ENCODE measurements at places on chromosomes 2 and 18. TPM values are rescaled to one million over a fixed set of nuclear protein-coding genes. Genes with fewer than 3 reads are reported as not detected.

The TXNDC2 gene
- 0.09 TPM for total RNA-seq

DNA sequence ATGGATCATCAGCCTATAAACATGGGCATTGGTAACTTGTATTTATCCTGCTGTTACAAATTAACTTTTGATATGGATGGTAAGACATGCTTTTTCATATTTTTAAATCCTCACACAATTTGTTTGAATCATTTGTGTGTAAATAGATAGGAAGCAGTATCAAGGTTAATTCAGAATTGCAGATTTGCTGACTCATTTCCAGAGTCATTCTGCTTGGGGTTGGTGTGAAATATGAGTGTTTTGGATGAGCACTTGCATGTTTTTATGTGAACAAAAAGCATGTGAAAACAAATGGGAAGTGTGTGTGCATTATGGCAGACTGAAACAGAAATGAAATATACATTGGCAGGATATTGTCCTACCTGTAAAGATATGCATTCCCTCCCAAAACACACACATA is 11.8 kb downstream of the CCDC85A start:
- no peak for DNase-seq

The SLC39A10 gene
- 4.0 TPM for total RNA-seq

- peak; percentile 60 for DNase-seq
Observed at GRCh38 chr2:105746177-105747080, 1.7 kb downstream of the NCK2 start.

DNA sequence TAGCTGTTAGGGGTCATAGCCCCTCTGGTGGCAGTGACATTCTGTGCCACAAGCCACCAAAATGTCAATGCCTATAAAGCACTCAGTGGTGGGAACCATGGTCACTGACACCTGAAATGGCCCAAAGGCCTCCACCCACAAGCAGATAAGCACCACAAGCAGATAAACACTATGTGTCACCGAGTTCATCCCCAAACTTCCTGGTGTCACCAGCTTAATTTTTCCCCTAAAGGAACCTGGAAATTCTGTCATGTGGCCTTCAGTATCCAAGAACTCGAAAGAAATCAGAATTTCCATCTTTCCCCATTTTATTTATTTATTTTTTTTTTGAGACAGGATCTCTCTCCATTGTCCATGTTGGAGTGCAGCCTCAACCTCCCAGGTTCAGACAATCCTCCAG is 3.6 kb upstream of the TPRKB start:
- no peak for DNase-seq

GRCh38 chr2:240956171-240956934 is 42.1 kb upstream of the SNED1 start:
- DNase-seq = peak; percentile 30

The CRYGC gene
- total RNA-seq = not detected

DNA sequence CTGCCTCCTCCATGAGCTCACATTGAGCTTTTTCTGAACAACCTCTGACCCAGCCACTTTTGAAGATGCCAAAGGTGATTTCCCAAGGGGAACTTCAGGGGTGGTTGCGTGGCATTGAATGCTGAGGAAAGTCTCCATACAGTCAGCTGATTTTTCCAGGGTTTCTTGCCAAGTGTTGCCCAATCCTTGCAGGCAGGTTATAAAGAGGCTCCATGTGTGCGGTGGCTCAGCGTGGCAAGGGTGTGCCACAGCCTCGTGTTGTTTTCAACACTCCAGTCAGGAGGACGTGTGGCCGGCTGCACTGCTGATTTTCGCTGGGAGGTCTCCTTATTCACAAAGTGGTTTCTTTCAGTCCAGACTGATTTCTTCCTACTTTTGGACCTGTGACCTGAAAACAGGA is 81.4 kb upstream of the GATA6 start:
- DNase-seq = no peak

DNA sequence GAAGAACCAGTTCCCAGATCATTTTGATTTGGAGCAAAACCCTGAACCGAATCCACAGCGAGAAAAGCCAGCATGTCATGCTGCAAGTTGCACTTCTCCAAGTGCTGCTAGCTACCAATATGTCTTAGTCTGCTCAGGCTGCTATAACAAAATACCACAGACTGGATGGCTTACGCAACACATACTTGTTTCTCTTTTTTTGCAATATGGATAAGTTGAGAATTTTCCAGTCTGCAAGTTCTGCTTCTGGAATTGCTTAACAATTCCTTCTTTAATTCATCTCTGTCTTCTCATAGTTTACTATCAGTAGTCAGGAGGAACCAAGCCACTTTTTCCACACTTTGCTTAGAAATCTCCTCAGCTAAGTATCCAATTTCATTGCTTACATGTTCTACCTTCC is 105.9 kb upstream of the RBBP8 start:
- no peak for DNase-seq

Measured in liver (tissue), 10 donors.